Activated naive CD8-positive, alpha-beta T cell treated with anti-CD3 and anti-CD28 coated beads, Interleukin-2, amount 50 U/mL, for 24 hours (primary cell): ENCODE measurements at places on chromosomes 12 and 14.

GRCh38 chr12:26097046-26097878, 27.6 kb downstream of the BHLHE41 start:
- H3K4me1 ChIP-seq = peaks cover 5% of the 10 kb centered on the region
- peak; percentile 56 for DNase-seq
- peaks cover 8% of the 10 kb centered on the region for H3K27me3 ChIP-seq
- no peaks in the 10 kb centered on the region for H3K36me3 ChIP-seq
- no peak overlapping the region for H3K27ac ChIP-seq

DNA sequence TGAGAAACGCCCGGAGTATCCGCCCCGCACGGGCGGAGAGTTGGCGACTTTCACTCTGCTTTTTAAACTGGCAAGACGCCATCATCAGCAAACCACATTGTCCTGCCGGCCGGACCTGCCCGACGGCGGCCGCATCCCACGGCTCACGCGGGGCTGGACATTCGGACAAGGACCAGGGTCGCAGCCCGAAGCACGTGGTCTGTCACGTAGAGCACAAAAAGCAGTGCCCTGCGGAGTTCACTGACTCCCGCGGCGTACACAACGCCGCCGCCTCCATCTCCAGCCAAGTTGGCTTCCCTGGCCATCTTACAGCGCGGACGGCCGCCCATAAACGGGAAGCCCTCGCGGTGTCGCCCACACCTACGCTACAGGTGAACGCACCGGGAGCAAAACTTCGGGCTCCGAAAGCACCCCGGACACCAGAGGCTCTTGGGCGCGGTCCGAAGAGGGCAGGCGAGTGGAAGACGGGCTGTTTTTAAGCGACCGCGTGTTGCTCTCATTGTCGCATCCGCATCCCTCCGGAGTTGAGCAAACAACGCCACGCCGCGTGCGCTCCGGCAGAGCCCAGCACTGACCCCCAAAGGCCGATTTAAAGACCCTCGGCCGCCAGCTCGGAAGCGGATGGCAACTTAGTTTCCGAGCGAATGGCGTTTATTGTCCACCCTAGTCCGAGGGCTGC, 966 bp downstream of the SINHCAF start:
- peaks cover 29% of the 10 kb centered on the region for H3K36me3 ChIP-seq
- H3K27ac ChIP-seq = peak overlapping the region; percentile 98
- H3K4me1 ChIP-seq = peaks cover 48% of the 10 kb centered on the region
- H3K4me3 ChIP-seq = peak overlapping the region; percentile 97
- H3K27me3 ChIP-seq = peaks cover 2% of the 10 kb centered on the region
- DNase-seq = peak; percentile 43

- peak overlapping the region; percentile 73 for H3K4me3 ChIP-seq
- DNase-seq = peak; percentile 55
- H3K27ac ChIP-seq = peak overlapping the region; percentile 95
Observed at GRCh38 chr14:101820283-101820798, 58.8 kb downstream of the PPP2R5C start.

- peak overlapping the region; percentile 85 for H3K27ac ChIP-seq
- no peak overlapping the region for H3K4me3 ChIP-seq
- no peak for DNase-seq
- H3K27me3 ChIP-seq = no peaks in the 10 kb centered on the region
- peaks cover 56% of the 10 kb centered on the region for H3K4me1 ChIP-seq
- no peaks in the 10 kb centered on the region for H3K36me3 ChIP-seq
Observed at GRCh38 chr12:638953-639557, 24.2 kb downstream of the NINJ2 start.

- no peak overlapping the region for H3K27ac ChIP-seq
- no peaks in the 10 kb centered on the region for H3K36me3 ChIP-seq
- H3K27me3 ChIP-seq = peaks cover 26% of the 10 kb centered on the region
- H3K4me3 ChIP-seq = no peak overlapping the region
Observed at GRCh38 chr12:69091442-69092017, 147.8 kb upstream of the CPSF6 start.

DNA sequence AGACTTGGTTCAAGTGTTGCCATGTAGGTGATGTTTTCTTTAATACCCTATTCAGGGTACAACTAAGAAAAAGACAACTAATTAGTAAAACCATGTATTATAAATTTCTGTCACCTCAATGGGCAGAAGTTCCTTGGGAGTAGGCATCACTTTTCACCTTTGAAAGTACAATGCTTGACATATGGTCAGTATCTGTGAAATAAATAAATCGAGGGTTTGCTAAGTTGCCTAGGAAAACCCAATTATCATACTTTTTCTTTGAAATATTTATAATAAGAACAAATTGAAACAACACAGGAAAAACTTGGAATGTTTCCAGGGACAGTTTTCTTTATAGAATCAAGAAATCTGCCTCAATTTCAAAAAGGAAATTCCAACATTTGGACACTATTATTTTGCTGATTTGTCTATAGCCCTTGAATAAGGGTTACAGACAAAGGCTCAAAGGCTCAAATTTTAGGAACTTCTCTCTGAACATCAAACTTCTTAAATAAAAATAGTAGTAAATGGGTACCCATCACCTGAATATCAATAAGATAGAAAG, 13.7 kb downstream of the FGD6 start:
- H3K4me3 ChIP-seq = no peak overlapping the region
- no peaks in the 10 kb centered on the region for H3K27me3 ChIP-seq
- DNase-seq = no peak
- H3K27ac ChIP-seq = no peak overlapping the region

- H3K27me3 ChIP-seq = peaks cover 41% of the 10 kb centered on the region
- no peaks in the 10 kb centered on the region for H3K36me3 ChIP-seq
- H3K27ac ChIP-seq = no peak overlapping the region
- H3K4me3 ChIP-seq = peak overlapping the region; percentile 17
- H3K4me1 ChIP-seq = peaks cover 45% of the 10 kb centered on the region
Observed at GRCh38 chr12:49088150-49088931, 6.3 kb downstream of the DHH start.

GRCh38 chr12:123114304-123115083, 36.4 kb downstream of the PITPNM2 start:
- no peaks in the 10 kb centered on the region for H3K36me3 ChIP-seq
- no peaks in the 10 kb centered on the region for H3K27me3 ChIP-seq
- peaks cover 59% of the 10 kb centered on the region for H3K4me1 ChIP-seq
- H3K4me3 ChIP-seq = no peak overlapping the region

GRCh38 chr12:47028186-47028585, 51.2 kb upstream of the PCED1B start:
- H3K4me1 ChIP-seq = peaks cover 14% of the 10 kb centered on the region
- no peaks in the 10 kb centered on the region for H3K36me3 ChIP-seq
- peaks cover 2% of the 10 kb centered on the region for H3K27me3 ChIP-seq
- H3K4me3 ChIP-seq = no peak overlapping the region
- H3K27ac ChIP-seq = no peak overlapping the region

DNA sequence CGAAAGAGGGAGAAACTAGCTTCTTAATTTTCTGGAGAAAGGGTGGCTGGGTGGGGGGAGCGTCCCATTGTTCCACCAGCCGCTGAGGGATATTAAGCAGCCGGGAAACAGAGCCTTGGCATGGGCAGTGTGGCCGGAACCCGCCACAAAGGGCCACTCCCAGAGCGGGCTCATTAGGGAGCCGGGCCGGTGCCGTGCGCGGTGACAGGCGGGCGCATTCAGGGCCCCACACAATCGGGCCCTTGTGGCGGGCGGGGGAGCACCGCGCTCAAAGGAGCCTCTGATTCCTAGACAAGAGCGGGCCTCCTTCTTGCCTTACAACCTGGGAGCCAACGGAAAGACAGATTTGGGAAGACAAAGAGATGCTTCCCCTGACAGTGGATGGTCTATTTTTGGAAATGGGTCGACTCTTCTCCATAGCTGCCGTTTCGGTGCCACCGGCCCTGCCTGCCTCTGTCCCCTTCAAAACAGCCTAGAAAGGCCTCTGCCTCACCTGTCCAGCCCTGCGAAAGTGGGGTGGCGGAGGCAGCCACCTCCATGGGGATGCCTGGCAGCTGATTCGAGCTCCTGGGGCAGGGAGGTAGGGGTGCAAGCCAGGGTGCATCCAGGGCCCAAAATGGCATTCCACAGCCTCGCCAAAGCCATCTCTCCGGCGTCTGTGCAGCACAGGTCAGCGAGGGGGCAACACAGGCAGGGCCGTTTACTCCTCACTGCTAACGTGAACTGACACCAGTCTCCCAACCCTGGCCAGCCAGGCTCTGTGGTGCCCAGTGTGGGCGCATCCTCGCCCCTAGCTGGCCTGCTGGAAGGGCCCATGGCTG, 10.9 kb downstream of the CCDC85C start:
- peaks cover 13% of the 10 kb centered on the region for H3K4me1 ChIP-seq
- no peak overlapping the region for H3K4me3 ChIP-seq
- DNase-seq = no peak

- peak; percentile 26 for DNase-seq
- H3K27ac ChIP-seq = no peak overlapping the region
- H3K4me1 ChIP-seq = peaks cover 6% of the 10 kb centered on the region
- no peaks in the 10 kb centered on the region for H3K36me3 ChIP-seq
Observed at GRCh38 chr12:117875744-117876435, 92.9 kb downstream of the KSR2 start.

DNA sequence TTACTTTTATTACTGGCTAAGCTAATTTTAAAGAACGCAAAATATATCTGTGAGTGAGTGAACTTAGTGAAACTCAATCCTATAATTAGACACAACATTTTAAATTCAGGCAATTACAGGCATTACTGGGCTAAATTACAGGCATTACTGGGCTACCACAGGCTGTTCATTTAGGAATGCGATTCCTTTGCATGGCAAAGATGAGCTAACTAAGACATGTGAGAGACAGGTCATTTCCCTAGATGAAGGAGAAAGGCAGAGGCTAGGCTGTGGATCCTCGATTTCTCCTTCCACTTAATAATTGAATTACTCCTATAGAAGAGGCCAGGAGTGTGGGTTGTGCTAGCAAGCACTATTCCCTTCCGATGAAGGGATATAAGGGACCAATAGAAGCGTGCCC, 429.4 kb upstream of the LMO3 start:
- no peaks in the 10 kb centered on the region for H3K36me3 ChIP-seq
- no peak overlapping the region for H3K27ac ChIP-seq
- H3K27me3 ChIP-seq = no peaks in the 10 kb centered on the region
- DNase-seq = no peak
- no peak overlapping the region for H3K4me3 ChIP-seq
- no peaks in the 10 kb centered on the region for H3K4me1 ChIP-seq
